ENCODE measurements at places on chromosomes 13 and 19.

DNA sequence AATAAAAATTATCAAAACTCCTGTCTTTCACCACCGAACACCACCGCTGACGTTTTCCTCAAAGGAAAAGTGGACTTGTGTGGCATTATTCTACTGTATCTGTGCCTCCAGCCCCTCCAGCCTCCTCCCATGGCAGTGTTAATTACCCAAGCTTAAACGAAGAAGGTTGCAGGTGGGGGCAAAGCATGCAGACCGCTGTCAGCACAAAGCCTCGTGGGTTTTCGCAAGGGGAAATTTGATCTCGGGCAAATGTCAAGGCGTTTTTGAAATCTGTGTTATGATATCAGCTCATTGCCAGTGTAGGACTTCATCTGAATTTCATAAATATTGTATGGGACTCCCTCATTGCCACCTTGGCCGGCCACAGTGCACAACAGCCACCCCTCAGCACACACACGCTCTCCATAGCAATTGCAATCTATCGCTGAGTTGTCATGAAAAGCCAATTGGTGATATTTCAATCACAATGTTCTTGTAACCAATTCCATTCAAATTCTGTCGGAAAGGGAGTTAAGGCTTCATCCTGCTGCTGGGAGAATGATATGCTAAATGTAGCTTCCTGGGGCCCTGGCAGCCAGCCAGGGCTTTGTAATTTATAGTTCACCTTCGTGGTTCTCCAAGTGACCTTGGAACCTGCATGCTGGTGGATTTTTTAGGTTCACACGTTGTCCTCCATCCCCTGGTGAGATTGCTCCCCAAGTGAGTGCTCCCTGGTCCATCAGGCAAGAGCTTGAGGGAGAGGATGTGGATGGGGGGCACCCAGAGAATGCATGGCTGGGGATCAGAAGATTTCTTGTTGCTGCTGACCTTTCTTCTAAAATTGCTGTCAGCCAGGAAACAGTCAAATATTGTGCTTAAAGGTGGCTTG lies 16.6 kb downstream of the CHST8 start:
- no peak for DNase-seq

DNA sequence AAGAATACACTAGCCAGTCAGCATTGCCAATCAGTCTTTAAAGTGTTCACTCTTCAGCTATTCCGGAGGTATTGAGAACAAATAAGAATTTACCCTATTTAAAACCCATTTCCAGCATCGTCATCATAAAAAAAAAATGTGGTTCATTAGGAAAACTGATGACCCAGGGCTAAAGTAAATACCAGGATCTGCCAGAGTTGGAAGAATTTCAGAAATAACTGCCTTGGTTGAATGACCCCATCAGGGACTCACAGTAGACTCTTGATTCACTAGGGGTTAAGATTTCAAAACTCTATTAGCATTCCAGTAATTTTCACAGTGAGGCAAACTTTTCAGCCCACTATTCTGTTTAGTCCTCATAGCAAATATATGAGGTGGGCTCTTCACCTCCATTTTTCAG lies 377.0 kb downstream of the ITGBL1 start:
- DNase-seq: no peak

DNA sequence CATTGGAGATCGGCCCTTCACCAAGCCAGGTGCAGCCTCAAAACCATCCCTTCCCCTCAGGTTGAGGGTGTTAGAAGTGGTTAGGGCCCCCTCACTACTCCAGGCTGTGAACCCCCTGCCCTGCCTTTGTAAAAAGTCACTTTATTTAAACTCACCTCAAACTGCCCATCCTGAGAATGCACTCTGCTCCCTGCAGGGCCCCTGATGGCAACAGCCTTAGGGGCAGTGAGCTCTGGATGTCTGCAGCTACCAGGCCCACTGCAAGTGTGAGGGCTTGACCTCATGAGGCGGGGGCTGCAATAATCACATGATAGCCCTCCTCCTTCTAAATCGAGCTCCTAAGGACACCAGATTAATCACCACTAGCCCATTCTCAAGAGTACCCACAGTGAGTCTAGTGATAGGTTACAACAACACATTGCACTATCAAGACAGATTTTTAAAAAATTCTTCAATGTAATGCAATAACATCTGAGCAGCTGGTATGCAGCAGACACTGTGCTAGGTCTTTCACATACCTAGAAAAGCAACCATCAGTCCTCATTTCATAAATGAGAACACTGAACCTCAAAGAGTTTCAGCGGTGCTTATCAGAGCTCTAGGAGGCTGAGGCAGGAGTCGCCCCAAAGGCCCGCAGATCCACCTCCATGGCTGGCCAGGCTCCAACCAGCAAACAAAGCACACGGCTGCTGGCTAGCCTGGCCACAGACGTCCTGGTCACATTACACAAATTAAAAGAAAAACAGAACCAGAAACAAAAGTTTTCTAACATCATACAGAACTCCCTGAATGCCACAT lies 26.0 kb downstream of the SLC7A1 start:
- no peak for DNase-seq

- no peak for DNase-seq
Observed at GRCh38 chr13:89565476-89566100, 1781.9 kb upstream of the MIR17HG start.

Measured in amygdala (tissue), 56 donors.